ENCODE measurements at places on chromosomes 5 and 9.

DNA sequence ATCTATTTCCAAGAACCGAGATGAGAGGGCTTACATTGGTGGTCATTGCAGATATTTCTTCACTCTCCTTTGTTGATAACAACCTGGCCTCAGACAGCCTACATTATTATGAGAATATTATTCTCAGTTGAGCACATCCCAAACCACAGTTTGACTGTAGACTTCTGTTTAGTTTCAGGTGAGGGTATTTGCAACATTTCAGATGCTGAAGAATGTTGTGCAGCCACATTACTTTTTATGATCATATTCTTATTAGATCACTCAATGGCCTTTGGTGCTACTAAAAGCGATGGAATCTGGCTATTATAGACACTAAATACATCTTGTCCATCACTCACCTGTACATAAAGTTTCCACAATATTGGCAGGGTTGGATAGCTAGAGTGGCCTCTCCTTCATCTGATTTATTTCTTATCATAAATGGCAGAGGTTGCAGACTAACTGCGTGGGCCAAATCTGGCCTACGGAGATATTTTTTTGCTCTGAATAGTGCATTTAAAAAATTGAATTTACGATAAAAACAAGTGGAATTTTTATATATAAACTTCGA is 26.2 kb upstream of the RICTOR start:
- no peak overlapping the region for H3K4me3 ChIP-seq
- no peak for DNase-seq
- no peaks in the 10 kb centered on the region for H3K36me3 ChIP-seq
- no peak overlapping the region for H3K27ac ChIP-seq

- H3K4me3 ChIP-seq, result no peak overlapping the region
These were observed 712.1 kb upstream of the MEF2C start for GRCh38 chr5:89595056-89595455.

DNA sequence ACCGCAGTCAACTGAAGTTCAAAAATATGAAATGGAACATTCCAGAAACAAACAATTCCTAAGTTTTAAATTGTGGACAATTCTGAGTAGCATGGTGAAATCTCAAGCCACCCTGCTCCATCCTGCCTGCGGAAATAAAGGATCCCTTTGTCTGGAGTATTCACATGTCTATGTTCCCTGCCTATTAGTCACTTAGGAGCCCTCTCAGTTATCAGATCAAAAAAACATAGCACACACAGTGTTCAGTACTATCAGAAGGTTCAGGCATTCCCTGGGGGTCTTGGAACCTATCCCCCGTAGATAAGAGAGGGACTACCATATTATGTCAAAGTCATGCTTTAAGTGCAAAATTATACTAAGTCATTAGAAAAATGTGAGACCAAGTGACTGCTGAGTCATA is 300.8 kb downstream of the SEMA5A start:
- H3K4me1 ChIP-seq, result no peaks in the 10 kb centered on the region
- H3K27ac ChIP-seq, result no peak overlapping the region
- DNase-seq, result no peak
- no peaks in the 10 kb centered on the region for H3K36me3 ChIP-seq
- no peaks in the 10 kb centered on the region for H3K27me3 ChIP-seq

DNA sequence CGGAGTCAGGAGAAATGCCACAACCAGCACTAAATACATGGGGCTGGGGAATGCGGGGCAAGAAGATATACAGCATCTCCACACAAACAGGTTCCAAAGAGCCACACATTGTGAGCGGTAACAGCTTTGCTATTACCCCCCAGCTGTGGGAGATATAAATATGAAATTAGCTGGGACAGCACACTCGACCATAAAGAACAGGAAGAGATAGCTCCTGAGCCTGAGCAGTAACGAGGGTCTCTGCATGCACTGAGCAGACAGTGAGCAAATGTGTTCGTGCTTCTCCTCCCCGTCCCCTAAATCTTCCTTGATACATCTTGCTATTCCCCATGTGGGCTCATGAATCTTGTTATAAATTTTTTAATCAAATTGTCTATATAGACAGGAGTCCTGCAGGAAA is 53.1 kb downstream of the ADAMTS2 start:
- no peak overlapping the region for H3K4me3 ChIP-seq
- no peak for DNase-seq
- no peaks in the 10 kb centered on the region for H3K27me3 ChIP-seq

DNA sequence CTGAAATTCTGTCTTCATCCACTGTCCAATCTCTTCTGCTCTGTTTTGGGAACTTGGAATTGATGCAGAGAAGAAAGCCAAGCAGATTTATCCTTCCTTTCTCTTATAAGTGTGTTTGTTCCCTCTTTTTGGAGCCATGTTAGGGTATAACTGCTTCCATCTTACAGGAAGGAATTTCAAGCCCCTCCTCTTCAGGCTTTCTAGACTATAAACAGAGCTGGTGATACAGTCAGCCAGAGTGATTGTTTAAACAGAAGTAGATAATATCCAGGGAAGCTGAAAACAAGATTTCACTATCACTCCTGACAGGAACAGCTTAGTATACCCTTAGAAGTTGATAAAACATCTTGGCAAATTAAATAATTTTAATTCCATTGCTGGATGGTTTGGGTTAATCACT is 102.1 kb upstream of the DMRT1 start:
- H3K27me3 ChIP-seq, result no peaks in the 10 kb centered on the region
- no peak for DNase-seq
- H3K4me3 ChIP-seq, result no peak overlapping the region

- no peaks in the 10 kb centered on the region for H3K36me3 ChIP-seq
- no peak overlapping the region for H3K4me3 ChIP-seq
- H3K4me1 ChIP-seq, result no peaks in the 10 kb centered on the region
These were observed 160.7 kb downstream of the CACNA1B start for GRCh38 chr9:138038244-138038671.

GRCh38 chr5:39283231-39283818 is 64.0 kb upstream of the FYB1 start:
- H3K4me3 ChIP-seq, result no peak overlapping the region
- H3K27me3 ChIP-seq, result no peaks in the 10 kb centered on the region
- H3K4me1 ChIP-seq, result no peaks in the 10 kb centered on the region

DNA sequence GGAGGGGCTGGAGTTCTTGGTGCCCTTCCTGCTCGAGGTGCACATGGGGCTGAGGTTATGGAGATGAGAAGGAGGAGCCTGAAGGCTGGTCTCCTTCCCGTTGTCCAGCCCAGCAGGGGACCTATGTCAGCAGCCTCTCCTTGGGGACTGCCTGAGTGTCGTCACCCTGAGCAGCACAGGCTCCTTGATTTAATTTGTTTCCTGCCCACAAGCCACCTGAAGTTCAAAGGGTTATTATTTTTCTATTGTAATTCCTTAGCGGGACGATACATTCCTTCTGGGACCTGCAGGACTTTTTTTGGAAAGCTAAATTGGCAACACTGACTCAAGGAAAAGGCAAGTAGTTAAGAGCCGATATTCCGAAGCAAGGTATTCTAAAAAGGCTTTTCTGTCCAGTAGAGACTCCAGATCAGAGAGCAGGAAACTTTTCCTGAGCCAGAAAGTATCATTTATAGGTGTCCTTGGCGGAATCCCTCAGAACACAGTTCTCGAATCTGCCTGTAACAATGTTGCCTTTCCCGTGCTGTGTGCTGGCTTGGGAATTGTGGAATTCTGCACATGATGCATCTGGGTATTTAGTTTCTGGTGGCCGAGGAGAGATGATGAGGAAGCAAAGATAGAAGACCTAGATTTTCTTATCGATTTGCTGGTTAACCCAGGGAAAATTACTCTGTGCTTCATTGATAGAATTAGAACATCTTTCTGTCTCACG is 55.4 kb downstream of the ARHGAP26 start:
- no peaks in the 10 kb centered on the region for H3K27me3 ChIP-seq
- peak overlapping the region; percentile 37 for H3K27ac ChIP-seq
- H3K4me3 ChIP-seq, result no peak overlapping the region

- H3K36me3 ChIP-seq, result no peaks in the 10 kb centered on the region
- H3K27ac ChIP-seq, result no peak overlapping the region
- no peak overlapping the region for H3K4me3 ChIP-seq
- no peaks in the 10 kb centered on the region for H3K4me1 ChIP-seq
- no peaks in the 10 kb centered on the region for H3K27me3 ChIP-seq
- no peak for DNase-seq
These were observed 93.6 kb downstream of the MRPL36 start for GRCh38 chr5:1706021-1706420.

- H3K27ac ChIP-seq, result no peak overlapping the region
- no peak for DNase-seq
- H3K27me3 ChIP-seq, result no peaks in the 10 kb centered on the region
These were observed 510.9 kb upstream of the ZNF608 start for GRCh38 chr5:125257057-125257972.

DNA sequence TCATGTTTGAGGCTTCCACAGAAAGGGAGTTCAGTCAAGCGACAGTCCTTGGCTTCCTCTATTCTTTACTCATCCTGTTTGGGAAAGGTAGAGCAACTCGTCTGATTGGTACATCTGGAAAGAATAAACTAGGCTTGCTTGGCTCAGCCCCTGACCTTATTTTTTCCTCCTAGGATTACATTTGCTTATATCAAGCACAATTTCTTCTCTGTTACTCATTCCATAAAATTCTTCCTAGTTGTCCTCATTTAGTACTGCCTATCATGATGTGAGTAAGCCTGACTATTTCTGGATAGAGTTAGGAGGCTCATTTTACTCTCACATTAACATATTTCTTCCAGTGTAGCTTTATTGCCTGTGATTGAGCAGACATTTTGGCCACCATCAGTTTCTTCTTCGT is 10.9 kb upstream of the CARNMT1 start:
- DNase-seq, result no peak
- H3K4me1 ChIP-seq, result no peaks in the 10 kb centered on the region
- H3K36me3 ChIP-seq, result no peaks in the 10 kb centered on the region
- no peaks in the 10 kb centered on the region for H3K27me3 ChIP-seq
- H3K4me3 ChIP-seq, result no peak overlapping the region

Measured in vagina (tissue), 2 donors.